ENCODE measurements at places on chromosomes 2 and 18.

GRCh38 chr18:34976123-34976522 lies 65.1 kb upstream of the MAPRE2 start:
- DNase-seq, result no peak

DNA sequence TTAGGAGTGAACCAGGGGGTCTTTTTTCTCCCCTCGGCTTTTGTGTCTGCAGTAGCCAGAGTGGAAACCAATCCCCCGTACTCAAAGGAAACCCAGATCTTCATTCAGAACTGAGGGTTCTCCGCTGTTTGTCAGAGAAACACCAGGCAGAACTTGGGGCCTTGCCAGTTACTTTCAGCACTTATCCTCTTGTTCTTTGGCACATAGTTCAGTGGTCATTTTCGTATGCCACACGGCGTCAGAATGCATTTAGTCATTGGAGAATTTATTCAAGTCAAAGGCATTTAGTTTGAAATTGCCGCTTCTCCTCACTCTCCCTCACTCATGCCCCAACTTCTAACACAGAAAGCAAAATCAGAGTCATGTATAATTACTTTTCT lies 102.9 kb downstream of the CABLES1 start:
- no peak for DNase-seq

DNA sequence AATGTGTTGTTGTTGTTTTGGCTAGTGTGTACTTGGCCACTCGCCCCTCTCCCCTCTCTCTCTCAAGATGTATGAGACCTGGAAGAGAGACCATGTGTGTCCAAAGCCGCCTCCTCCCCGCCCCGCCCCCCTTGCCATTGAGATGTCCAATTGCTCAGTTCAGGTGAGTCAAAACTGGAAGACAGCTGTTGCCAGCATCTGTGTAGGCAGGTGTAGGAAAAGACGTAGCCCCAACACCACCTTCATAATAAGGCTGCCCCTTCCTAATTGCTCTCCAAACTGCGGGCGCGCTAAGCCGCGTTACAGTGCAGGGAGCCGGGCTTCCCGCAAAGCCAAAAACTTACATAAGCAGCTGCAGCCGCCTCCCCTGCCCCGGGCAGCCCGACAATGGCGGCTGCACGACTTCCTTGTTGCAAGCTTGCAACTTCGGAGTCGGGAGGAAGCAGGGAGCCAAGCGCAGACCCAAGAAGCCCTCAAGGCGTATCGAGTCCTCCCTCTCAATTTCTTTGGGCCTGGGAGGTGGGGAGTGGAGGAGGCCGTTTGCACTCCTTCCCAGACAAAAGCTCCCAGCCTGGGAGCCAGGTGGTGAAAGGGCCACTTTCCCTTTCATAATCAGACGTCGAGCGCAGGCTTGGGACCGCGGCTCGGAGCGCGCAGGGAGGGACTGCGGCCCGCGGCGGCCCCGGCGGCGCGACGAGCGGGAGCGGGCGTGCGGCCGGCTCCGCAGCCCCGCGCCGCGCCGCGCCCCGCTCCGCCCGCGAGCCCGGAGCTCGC lies 882 bp downstream of the ZBTB14 start:
- peak; percentile 66 for DNase-seq

- DNase-seq, result no peak
These were observed 31.8 kb upstream of the MTCL1 start for GRCh38 chr18:8673256-8674209.

DNA sequence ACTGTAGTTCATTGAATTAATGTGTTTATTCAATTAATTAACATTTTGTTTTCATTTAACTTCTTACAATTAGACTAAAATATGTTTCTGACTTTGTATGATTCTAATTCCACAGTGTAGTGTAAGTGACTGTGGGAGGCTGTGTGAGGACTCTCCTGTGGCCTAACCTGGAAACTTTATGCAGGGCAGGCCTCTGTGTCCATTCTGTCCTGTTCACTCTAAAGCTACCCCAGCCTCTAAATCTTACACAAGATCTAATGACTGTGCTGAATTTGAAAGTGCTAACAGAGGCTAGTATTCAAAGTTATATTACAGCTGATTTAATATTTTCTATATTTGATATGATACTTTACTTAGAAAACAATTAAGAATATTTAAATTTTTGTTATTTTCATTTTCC lies 270.5 kb upstream of the CDH19 start:
- DNase-seq, result no peak

DNA sequence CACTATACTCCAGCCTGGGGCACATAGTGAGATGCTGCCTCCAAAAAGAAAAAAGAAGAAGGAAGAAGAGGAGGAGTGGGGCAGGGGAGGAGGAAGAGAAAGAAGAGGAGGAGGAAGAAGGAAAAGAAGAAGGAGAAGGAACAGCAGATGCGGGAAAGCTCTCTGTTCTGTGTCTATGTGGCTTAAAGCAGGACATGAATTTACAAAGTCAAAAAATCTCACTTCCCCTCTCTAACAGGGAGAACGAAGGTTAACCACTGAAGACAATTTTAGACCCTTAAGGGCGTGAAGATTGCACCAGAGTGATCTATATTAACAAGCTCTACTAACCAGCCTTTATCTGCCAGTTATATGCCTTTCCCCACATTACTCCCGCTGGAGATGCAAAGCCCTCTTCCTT lies 258.9 kb downstream of the METTL4 start:
- DNase-seq, result no peak

DNA sequence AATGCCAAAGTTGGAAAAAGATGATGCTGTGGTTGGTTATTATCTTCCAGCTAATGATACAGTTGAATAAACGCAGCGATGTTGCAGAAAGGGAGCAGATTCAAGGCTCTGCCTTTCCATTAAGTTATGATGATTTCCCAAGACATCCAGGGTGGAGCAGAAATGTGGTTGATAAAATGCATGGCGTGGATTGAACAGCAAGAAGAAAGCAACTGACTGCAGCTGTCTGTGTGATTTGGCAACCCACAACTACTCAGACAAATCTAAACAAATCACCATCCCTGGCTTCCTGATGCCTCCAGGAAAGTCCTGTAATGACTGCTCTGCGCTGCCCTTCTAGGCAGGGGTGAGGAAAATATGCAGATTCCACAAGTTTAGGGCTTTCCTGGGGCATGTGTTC lies 166.3 kb downstream of the NRP2 start:
- no peak for DNase-seq

DNA sequence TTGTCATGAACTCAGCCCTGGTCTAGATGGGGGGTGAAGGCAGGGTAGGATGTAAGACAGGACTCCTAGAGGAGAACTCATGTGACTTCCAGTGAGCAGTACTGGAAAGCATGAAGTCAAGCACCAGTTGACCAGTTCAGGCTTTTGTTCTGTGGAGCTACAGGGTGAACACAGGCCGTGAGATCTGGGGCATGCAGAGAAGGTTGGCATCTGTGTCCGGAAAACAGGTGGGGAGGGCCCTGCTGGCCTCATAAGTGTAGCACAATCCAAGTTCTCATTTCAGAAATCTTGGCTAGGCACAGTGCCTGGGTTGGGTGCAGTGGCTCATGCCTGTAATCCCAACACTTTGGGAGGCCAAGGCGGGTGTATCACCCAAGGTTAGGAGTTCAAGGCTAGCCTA lies 50.9 kb upstream of the SPATS2L start:
- DNase-seq, result no peak

DNA sequence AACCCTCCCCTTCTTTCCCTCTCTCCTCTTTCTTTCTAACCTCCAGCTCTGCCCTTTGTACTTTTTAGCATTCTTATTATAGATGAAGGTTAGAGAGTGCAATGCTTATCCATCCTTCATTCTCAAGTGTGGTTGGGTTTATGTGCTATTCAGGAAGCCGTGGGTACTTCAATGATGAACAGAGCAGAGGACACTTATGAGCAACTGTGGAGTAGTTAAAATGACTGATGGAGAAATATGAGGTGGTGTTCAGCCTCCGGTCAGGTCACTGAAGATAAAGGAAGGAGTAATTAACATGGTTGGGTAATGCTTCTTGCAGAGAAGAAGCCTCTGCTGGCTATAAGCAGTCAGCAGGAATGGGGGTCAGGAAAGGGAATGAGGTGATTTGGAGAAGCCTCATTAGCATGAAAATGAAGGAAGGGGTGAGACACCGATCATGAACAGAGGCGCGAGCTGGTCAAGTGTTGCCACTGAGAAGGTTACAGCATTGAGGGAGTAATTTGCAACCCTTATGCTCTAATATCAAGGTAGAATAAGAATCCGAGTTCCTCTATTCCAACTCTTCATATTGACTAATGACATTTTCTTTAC lies 174.7 kb downstream of the LPIN1 start:
- no peak for DNase-seq

- no peak for DNase-seq
These were observed 69.1 kb upstream of the MAP4K3 start for GRCh38 chr2:39506215-39506614.

- no peak for DNase-seq
These were observed 138.9 kb downstream of the CCDC148 start for GRCh38 chr2:158317642-158318041.

DNA sequence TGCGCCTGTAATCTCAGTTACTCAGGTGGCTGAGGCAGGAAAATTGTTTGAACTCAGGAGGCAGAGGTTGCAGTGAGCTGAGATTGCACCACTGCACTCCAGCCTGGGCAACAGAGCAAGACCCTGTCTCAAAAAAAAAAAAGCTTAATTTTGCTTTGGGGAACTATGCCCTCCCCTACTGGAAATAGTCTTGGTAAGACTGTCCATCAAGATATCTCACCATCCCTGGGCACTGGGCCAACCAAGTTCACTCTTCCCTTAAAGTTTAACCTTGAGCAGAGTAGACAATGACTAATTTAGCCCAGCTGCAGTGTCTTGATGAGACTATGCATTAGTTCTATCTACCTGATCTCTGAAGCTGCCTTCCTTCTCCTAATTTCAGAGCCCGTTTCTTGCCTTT lies 44.7 kb downstream of the ASXL2 start:
- DNase-seq, result no peak

DNA sequence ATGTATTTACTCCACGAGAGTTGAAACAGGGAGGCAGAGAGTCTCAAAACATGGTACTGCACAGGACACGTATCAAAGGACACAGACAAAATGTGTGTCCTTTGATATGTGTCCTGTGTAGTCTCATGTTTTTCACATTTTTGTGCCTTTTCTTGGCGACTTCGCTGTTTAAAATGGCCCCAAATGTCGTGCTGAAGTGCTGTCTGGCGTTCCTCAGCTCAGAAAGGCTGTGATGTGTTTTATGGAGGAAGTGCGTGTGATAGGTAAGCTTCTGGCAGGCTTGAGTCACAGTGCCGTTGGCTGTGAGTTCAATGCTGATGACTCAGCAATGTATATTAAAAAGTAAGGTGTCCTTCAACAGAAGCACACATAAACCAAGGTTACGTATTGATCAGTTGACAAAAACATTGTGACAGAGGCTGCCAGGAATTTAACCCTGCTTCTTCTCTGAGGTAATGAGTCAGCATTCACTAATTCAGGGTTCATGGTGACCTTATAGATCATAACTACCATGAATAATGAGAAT lies 78.2 kb downstream of the DYSF start:
- no peak for DNase-seq

GRCh38 chr2:156379071-156379470 lies 46.5 kb upstream of the NR4A2 start:
- DNase-seq, result no peak

DNA sequence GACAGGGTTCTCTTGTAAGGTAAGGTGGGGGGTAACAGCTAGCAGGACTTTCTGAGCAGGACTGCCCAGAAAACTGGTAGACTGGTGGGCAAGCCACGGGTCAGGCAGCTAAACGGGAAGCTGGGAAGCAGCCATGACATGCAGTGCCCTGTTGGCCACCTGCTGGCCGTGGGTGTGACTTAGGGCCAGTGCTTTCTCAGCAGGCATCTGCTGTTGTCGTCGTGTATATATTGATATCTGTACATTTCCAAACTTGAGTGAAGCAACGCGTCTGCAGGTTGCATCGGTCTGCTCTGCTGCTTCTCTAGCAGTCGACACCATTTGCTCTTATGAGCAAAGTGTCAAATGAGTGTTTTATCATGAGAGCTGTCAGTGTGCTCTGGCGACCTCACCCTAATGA lies 31.0 kb downstream of the COA5 start:
- DNase-seq, result no peak

- DNase-seq, result no peak
These were observed 53.1 kb downstream of the CWC22 start for GRCh38 chr2:179954026-179954425.

- DNase-seq, result no peak
These were observed 1.3 kb upstream of the IL1R1 start for GRCh38 chr2:102141011-102141943.

All from CD4-positive, alpha-beta T cell treated with Interleukin-21 for 1 hour (primary cell).